CD4-positive, alpha-beta T cell (primary cell): ENCODE measurements at places on chromosomes 11 and 22. TPM values are rescaled to one million over a fixed set of nuclear protein-coding genes. Genes with fewer than 3 reads are reported as not detected.

Gene LMO2
- 0.61 TPM for total RNA-seq

Gene MYEOV
- not detected for total RNA-seq

Gene OR51E2
- total RNA-seq, result not detected

DNA sequence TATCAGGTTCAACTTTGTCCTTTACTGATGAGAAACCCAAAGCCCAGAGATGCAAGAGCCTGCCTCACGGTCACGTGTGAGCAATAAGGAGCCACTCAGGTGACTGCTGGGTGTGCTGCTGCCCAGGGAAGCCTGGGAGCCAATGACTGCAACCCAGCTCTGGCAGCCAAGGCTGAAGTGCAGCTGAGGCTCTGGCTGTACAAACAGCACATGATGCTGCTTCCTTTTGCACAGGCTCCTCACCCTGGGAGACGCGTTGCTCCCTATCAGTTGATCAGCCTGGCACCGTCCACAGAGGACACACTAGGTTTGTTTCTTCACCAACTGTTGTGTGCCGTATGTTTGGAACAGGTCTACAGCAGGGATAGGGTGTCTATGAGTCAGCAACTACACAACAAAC is 168.7 kb downstream of the EFCAB6 start:
- H3K4me3 ChIP-seq, result no peak overlapping the region
- H3K27ac ChIP-seq, result no peak overlapping the region
- DNase-seq, result no peak
- peaks cover 5% of the 10 kb centered on the region for H3K27me3 ChIP-seq
- H3K4me1 ChIP-seq, result no peaks in the 10 kb centered on the region

DNA sequence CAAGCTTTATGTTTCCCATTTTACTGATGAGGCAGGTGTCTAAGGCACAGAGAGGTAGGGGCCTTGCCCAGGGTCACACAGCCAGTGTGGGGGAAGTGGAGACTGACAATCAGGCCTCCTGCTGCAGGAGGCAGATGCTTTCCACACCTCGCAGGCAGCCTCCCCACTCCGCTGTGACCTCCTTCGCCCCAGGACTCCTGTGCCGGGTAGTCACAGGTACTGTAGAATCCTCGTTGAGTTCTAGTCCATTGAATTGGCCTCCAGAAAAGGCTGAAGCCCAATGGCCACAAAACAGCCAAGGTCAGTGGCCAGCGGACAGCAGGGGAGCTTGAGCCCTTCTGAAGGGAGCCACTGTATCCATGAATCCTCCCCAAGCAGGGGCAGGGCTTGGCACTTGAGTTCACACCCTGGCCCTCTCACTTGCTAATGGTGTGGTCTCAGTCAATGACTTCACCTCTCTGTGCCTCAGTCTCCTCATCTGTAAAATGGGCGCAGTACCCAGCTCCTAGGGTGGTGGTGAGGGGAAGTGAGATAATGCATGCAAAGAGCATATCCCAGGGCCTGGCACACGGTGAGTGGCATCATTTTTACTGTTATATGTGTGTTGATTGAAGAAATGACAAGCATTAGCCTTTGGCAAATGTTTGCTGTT is 1.1 kb upstream of the FXYD2 start:
- no peak overlapping the region for H3K27ac ChIP-seq
- no peaks in the 10 kb centered on the region for H3K36me3 ChIP-seq
- peaks cover 69% of the 10 kb centered on the region for H3K4me1 ChIP-seq
- no peaks in the 10 kb centered on the region for H3K27me3 ChIP-seq
- no peak for DNase-seq

GRCh38 chr11:69088676-69089146 is 40.0 kb downstream of the TPCN2 start:
- H3K27me3 ChIP-seq, result no peaks in the 10 kb centered on the region
- H3K4me3 ChIP-seq, result no peak overlapping the region
- no peaks in the 10 kb centered on the region for H3K4me1 ChIP-seq
- H3K27ac ChIP-seq, result no peak overlapping the region

GRCh38 chr11:121636081-121636799 is 183.5 kb upstream of the SORL1-AS1 start:
- no peak for DNase-seq
- H3K4me1 ChIP-seq, result no peaks in the 10 kb centered on the region

DNA sequence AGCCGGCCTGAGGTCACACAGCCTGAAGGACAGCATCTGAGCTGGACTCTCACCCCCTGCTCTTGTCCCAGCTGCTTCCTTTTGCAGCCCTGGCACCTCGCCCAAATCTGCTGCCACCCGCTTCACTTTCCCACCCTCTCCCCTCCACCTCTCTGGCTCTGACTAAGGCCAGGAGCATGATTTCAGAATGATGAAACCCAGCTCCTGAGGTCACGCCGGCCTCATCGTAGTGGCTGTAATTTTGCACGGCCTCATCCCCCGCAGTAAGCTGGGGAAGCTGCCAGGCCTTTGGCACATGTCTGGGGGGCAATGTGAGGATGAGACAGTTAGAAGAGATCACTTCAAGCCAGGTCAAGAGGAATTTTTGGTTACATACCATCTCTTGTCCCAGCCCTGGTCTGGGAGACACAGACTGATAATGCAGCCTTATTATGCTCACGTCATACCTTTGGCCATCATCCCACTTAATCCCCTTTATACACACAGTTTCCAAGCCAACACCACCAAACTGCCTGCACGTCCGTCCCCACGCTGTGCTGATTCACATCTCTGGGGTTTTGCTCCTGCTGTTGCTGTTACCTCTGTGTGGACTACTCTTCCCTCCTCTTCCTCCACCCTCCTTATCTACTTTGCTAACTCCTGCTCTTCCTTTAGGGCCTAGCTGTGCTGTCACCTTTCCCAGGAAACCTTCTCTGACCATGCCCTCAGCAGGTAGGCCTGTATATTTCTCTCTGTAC is 58.1 kb downstream of the CHRDL2 start:
- H3K27ac ChIP-seq, result no peak overlapping the region
- no peaks in the 10 kb centered on the region for H3K27me3 ChIP-seq
- H3K4me3 ChIP-seq, result no peak overlapping the region
- H3K4me1 ChIP-seq, result no peaks in the 10 kb centered on the region
- no peaks in the 10 kb centered on the region for H3K36me3 ChIP-seq

- no peak within 1 kb of the TSS for H3K27ac ChIP-seq
- H3K36me3 ChIP-seq, result no peaks in the 10 kb centered on the region
- peaks cover 37% of the 10 kb centered on the region for H3K27me3 ChIP-seq
- H3K4me1 ChIP-seq, result peaks cover 18% of the 10 kb centered on the region
- peak within 1 kb of the TSS; percentile 50 for H3K4me3 ChIP-seq
These were observed at the start of gene LAYN for GRCh38 chr11:111540114-111540936. Gene LAYN (plus strand): TSS chr11:111540720. CDS start chr11:111540844, 124 bp downstream.

DNA sequence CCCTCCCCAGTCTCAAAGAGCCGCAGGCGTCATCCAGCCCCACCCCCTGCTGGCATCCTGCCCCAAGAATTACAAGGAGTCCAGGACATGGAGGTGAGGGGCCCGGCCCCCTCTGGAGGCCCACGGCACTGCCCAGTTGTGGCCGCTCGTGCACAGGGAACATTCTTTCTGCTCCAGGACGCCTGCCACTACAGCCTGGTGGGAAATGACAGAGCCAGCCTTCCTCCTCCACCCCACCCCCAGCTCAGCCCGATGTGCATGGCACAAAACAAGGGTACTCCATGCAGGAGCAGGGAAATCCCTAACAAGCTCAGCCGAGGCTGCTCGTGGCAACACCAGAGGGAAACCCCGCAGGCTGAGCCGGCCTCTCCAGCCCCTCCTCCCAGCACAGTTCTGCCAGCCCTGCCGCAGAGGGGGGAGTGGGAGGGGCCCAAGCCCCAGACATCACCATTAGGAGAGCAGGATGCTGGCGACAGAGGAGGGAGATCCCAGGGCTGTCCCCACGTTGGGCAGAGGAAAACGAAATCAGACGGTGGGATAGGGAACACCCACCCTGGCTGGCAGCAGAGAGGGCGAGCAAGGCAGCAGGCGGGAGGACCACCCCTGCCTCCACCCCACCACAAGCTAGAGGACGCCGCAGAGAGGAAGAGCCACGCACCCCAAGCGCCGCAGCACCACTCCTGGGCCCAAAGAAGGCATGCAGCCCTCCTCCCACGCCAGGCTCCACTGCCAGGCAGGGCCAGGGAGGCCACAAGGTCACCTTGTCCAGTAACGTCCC is 10.0 kb downstream of the IGSF9B start:
- no peak overlapping the region for H3K27ac ChIP-seq
- peak; percentile 38 for DNase-seq
- H3K4me1 ChIP-seq, result peaks cover 64% of the 10 kb centered on the region
- H3K27me3 ChIP-seq, result no peaks in the 10 kb centered on the region

- H3K27ac ChIP-seq, result no peak overlapping the region
- peaks cover 28% of the 10 kb centered on the region for H3K27me3 ChIP-seq
- no peak for DNase-seq
- no peak overlapping the region for H3K4me3 ChIP-seq
These were observed 4.5 kb downstream of the CLMP start for GRCh38 chr11:123190518-123190917.
